Posterior cingulate gyrus (tissue), 11 donors: ENCODE measurements at places on chromosomes 7 and 10.
A peak's percentile ranks its signal among the peaks of the same experiment; 100 is the strongest.

DNA sequence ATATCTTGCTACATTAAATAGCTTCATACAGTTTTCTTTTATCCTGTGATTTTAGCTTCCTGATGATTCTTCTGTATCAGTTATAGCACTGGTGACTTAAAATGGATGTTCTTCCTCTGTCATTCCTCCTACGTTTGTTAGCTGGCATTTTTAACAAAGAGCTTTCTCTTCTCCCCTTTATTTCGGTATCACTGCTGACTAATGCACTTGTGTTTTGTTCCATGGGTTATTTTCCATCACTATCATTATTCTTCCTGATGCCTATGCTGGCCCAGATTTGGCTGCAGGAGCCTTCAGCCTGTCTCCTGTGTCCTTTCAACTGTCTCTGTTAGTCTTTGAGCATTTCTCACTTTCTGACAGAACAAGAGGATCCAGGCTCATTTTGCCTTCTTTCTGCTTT lies 13.1 kb downstream of the BMS1 start:
- no peak for DNase-seq

GRCh38 chr10:76031769-76032699 lies 600.6 kb downstream of the LRMDA start:
- DNase-seq, result no peak

- DNase-seq, result peak; percentile 87
Measured at GRCh38 chr7:55571511-55572377, 558 bp downstream of the VOPP1 start.

- peak; percentile 96 for DNase-seq
Measured at GRCh38 chr7:56079450-56080185, 13.1 kb downstream of the PHKG1 start.

GRCh38 chr10:97759158-97759887 lies 12.5 kb downstream of the SFRP5 start:
- peak; percentile 90 for DNase-seq
